CD4-positive, alpha-beta T cell treated with Interleukin-4 for 4 hours (primary cell): ENCODE measurements at places on chromosomes 3 and 15.

DNA sequence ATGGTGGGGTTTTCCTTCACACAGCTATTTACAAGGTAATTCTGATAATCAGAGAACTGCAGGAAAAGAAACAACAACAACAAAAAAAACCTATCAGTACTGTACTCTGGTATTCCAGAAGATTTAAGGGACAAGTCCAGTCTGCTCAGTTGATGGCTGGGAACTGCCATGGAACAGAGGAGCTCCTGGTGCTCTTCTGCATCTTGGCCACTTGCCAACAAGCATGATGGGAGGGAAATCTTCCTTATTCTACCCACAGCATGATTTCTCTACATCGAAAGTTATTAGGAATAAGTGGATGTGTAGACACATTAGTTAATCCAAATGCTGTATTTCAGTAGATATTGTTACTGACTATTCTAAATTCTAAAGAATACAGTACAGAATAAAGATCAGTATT lies 51.7 kb downstream of the RASGRP1 start:
- no peak for DNase-seq

DNA sequence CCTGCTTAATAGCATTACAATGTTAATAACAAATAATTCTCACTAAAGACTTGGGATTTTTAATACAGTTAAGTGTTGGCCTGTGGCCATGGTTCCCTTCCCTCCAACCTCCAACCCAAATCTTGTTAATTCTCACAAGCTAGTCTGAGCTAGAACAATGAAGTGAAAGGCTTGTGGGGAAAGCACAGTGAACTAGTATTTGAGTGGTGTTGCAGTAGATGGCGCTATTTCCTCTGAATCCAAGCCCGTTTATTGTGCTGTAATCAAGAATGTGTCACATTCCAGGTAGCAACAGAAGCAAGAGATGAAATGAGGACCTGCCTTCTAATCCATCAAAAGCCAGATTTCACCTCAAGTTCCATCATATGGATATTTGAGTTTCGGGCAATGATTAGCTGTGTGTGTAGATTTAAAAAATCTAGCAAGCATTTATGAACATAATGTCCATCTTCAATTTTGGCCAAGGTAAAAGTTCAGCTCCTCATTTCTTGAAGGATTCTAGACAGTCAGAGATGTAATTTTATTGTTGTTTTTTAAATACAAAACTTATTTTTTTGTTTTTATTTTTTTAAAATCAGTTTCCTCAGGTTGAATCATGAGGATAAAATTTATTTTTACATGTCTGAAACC lies 160.7 kb downstream of the SQOR start:
- DNase-seq, result peak; percentile 4

DNA sequence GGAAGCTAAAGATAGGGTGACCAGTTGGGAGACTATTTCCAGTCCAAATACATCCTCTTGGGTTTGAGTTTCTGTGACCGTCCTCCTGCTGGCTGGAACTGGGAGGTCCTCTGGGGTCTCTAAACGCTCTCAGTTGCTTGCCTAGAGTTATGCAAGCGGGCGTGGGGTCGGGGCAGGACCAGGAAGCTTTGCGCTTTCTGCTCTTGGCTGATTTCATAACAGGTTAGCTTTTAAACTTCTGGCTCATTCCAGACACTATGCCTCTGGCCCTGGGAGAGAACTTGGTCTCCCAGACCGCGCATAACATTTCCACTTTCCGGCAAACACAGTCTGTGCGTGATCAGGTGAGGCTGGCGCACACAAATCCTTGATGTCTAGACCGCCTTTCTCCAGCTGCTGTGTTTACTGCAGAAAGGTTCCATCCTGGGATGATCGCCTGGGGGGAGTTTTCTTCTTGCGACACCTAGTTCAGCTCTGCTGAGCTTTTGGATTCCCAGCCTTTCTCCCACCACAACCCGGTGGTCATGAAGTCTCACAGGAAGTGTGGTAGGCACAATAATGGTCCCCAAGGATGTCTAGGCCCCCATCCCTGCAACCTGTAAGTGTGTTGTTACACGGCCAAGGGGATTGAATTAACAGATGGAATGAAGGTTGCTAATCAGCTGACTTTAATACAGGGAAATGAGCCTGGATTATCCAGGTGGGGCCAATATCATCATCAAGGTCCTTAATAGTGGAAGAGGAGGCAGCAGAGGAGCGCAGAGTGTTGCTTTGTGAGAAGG lies 23.6 kb upstream of the CGNL1 start:
- DNase-seq, result no peak

- no peak for DNase-seq
These were observed 1.6 kb downstream of the CALML4 start for GRCh38 chr15:68203486-68203885.

- DNase-seq, result no peak
These were observed 184.0 kb upstream of the LYSMD4 start for GRCh38 chr15:99917252-99917651.

DNA sequence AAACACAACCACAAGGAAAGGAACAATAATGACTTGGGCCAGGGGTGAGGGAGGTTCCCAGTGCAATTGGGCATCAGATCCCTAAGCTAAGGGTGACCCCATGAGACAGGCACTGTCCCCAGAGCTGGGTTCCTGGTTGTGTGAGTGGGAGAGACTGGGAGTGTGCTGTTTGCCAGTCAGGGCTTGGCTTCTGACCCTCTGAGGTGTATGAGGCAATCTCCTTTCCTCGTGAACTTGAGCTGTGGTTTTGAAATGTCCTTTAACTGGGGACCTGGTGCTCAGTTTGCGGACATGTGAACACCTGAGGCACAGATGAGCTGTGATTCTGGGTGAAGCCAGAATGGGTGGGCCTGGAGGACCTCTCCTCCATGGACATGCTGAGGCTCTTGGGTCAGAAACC lies 58.5 kb upstream of the PLXNA1 start:
- no peak for DNase-seq

GRCh38 chr3:58471025-58471887 lies 20.6 kb upstream of the KCTD6 start:
- peak; percentile 88 for DNase-seq

- DNase-seq, result peak; percentile 42
These were observed 95.3 kb downstream of the TIGIT start for GRCh38 chr3:114389156-114389555.

GRCh38 chr3:89503891-89504391 lies 396.5 kb downstream of the EPHA3 start:
- DNase-seq, result no peak

DNA sequence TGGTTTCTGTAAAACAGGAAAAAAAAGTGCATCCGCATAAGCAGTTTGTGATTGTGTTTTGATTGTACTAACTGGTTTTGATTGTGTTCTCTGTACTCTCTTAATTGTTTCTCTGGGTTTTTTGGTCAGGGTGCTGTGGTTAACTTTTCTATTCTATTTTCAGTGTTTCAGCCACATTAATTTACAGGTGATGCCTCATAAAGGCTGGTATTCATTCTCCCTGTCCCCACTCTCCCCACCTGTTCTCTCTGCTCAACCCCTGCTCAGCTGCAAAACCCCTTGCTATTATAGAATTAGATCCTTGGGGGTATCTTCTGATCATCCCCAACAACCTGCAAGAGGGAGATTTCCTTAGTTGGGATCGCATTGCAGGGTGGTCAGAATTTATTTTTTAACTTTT lies 285.4 kb upstream of the AZI2 start:
- DNase-seq, result no peak

DNA sequence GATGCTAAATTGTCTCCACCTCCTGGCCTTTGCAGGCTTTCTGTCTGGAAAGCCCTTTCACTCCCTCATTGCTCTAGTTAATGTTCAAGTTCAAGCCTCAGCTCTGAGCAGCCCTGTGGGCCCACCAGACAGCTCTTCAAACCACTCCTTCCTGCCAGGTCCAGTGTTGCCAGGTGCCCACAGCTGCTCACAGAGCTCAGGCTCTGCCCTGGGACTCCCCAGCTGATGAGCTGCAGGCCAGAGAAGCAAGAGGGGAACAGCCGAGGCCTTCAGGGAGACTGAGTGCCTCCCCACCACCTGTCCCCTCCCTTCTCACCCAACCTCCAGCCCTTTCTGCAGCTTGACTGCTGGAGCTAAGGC lies 1.3 kb upstream of the ZBTB47 start:
- DNase-seq, result no peak

- DNase-seq, result no peak
These were observed 41.2 kb upstream of the TJP1 start for GRCh38 chr15:29863438-29863837.

DNA sequence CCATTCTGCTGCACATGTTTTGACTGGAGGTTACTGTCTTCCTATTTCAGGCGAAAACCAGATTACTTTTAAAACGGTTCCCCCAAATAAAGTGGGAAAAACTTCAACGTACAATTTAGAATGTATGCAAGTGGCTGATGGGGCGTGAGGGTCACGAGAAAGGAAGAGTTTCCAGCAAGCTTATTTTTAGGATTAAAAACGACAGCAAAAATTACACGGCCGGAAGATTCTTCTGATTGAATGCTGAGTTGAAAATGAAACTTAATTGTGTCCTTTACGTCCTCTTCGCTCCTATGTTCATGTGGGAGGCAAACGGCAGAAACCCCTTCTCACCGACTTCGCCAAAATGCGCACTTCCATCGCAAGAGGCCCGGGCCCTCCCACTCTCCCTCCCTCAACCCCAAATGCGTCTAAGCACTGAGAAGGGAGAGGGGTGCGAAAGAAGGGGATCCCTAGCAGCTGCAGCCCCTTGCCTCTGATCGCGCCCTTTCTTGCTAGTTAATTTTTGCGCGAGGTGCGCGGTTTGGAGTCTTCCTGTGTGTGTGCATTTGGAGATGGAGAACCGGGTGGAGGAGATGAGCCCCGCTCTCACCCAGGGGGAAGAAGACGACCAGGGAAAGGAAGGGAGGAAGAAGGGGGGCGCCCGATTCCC lies 656 bp downstream of the CD47 start:
- DNase-seq, result peak; percentile 58

DNA sequence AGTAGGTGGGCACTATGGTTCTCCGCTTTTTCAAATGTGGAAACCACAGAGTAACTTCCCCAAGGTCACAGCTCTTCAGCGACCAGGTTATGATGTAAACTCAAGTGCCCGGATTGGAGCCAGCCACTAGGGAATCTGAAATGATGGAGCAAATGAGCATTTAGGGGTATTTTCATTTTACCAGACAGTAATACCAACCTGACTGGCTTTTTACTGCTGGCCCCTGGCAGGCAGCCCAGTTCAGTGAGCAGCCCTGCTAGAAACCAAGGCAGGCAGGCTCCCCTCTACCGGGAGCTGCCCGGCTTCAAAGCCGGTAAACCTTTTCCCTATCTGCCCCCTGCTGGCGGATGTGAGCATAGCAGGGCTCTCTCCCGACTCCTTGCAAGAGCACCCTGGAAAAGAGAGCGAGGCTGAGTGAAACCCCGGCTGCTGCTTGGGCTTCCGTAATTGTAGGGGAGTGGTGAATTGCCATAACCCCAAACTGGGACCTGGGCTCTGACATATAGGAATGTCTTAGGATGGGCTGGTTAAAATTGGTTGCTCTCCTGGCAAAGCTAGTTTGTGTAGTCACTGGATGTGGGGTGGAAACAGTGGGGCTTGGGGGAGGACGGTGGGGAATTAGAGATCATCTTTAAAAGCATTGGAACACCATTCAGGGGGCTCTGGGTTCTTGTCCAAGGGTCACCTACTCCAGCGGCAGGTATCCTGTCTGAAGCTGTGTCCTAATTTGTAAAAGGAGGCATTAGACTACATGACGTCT lies 98.0 kb upstream of the TNFAIP8L3 start:
- peak; percentile 60 for DNase-seq
